ENCODE measurements at places on chromosomes 1 and 21.
A peak's percentile ranks its signal among the peaks of the same experiment; 100 is the strongest.

DNA sequence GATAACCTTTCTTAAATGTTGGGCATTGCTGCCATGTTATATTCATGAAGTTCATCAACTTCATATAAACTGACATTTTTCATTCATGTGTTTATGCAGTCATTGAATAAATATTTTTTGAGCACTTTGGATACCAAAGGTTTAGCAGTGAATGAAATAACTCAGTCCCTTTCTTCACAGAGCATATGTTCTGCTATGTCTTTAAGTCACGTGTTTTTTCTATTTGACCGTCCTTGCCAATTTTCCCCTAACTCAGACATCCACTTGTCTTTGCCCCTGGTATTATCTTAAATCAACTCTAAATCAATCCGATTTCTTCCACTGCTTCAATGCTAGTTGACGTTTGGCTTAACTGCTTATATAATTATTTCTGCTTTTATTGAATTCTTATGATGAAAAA is 16.6 kb downstream of the ADARB1 start:
- DNase-seq = no peak

- no peak for DNase-seq
Observed at GRCh38 chr1:230122366-230123279, 55.6 kb downstream of the GALNT2 start.

DNA sequence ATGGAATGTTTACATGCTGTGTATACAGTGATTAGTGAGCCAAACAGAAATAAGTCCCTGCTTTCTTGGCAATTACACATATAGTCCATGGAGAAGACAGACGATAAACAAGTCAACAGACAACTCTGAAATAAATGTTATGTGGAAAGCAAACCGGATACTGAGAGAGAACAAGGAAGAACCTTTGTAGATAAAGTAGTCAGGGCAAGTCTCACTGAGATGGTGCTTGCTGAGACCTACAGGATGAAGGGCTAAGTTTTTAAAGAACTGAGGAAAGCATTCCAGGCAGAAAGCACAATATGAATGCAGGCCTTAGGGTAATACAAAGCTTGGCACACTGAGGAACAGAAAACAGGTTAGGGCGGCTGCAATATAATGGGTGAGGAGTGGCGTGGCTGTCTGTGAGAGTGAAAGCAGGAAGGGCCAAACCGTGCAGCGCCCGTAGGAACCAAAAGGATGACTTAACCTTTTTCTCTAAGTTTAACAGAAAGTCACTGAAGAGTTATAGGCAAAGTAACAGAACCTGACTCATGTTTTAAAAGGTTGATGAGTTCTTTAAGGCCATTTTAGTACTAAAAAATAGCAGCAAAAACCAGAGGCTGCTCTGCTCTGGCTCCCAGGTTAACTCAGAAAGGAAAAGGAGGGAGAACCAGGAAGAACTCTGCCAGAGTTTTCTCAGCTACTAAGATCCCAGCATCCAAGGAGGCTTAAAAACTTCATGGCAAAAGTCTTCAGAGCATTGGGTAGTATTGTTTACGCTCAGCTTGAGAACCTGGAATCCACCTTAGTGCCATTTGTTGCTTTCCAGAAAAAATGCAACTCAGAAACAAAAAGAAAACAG is 8.7 kb upstream of the TTF2 start:
- peak; percentile 22 for DNase-seq

GRCh38 chr1:244349103-244349531 is 102.6 kb downstream of the ADSS2 start:
- DNase-seq = peak; percentile 36

- DNase-seq = no peak
Observed at GRCh38 chr1:35745124-35745730, 24.6 kb downstream of the CLSPN start.

- no peak for DNase-seq
Observed at GRCh38 chr1:88634538-88634937, 49.5 kb upstream of the PKN2 start.

- DNase-seq = no peak
Observed at GRCh38 chr1:15420853-15421465, 11.3 kb downstream of the EFHD2 start.

- peak; percentile 58 for DNase-seq
Observed at GRCh38 chr21:31184459-31184858, 146.2 kb upstream of the KRTAP19-8 start.

DNA sequence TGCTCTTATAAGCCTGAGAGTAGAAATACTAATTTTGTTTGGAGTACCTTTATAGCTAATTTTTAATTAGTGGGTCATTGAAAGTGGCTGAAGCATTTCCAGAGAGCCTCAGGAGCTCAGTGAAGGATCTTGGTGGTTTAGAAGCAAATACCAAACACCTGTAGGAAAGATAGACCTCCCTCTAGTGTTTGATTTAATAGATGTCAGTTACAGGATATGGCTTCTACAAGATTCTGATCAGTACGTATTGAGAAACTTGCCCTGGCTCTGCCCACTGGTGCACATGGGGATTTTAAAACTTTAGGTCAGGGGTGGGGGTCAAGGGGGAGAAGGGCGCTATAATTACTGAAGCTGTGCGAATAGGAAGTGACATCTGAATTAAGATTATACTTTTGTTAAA is 122.2 kb downstream of the POU2F1 start:
- DNase-seq = peak; percentile 25

DNA sequence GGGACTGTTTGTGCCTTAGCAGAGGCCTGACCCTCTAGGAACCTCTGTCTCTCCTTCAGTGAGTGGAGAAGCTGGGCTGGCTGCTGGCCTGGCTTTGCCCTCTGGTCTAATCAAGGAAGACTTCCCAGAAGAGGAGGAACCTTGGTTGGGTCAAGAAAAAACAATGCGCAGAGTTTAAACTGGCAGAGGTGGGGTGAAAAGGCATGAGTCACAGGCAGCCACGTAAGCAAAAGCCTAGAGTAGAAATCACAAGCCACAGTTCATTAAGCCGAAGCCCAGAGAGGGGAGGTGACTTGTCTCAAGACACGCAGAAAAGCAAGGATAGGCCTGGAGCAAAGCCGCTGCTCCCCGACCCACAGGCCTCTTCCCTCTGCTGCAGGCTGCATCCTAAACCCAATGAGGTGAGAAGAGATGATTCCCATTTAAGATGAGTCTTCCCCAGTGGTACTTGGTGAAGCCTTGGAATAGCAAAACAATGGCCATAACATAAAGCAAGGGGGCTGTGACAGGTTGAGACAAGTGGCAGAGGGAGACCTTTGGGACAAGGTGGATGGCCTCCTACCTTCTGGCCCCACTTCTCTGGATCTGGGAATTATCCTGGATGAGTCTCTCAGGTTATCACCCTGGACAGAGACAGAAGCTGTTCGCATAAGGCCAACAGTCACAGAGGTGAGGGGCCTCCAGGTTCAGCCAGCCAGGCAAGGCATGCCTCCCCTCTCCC is 7.7 kb downstream of the PDZK1IP1 start:
- no peak for DNase-seq

- no peak for DNase-seq
Observed at GRCh38 chr1:27773826-27774445, 917 bp downstream of the STX12 start.

DNA sequence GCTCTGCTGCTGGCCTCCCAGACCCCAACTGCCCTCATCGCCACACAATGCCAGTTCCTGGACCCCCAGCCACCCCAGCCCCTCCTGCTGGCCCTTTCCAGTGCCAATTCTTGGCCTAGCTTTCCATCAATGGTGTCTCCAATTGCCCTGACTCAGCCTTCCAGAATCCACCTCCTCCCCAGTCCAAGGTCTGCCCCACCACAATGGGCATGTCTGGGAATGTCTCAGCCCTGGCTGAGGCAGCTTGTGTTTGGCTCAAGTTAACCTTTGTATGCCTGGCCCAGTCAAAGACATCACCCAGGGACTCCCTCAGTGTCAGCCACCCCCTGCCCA is 16.4 kb downstream of the ALDH4A1 start:
- no peak for DNase-seq

DNA sequence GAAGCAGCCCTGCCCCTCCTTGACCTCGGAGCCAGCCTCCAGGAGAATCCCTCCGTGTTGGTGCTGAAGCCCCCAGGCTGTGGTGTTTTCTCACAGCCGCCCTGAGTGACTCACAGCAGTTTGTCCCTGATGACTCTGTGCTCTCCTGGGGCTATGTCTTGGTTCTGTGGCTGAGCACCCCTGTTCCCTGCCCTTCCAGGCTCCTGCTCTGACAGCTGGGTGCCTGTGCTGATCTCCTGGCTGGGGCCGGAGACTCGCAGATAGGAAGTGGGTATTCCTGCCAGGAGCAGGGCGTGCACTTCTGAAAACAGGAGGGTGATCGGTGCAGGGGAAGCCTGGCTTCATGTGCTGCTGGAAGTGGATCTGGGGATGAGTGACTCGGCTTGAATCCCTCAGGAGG is 34.5 kb downstream of the POFUT2 start:
- DNase-seq = no peak

DNA sequence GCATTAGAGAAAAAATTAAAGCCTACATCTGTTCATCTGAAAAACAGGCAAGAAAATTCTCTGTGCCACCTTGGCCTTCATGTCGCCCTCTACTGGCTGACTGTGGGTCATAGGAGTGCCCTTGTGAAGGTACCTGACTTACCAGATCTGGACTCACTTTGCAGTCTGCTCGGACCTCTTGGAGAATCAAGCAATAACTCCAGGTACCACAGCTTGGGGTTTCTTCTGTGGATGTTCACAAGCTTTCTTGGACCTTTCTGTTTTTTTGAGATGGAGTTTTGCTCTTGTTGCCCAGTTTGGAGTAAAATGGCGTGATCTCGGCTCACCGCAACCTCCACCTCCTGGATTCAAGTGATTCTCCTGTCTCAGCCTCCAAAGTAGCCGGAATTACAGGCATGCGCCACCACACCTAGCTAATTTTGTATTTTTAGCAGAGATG is 2.4 kb upstream of the PRAMEF18 start:
- no peak for DNase-seq

- no peak for DNase-seq
Observed at GRCh38 chr1:6163973-6164617, 16.0 kb downstream of the CHD5 start.

GRCh38 chr1:51518586-51519047 is 449 bp downstream of the EPS15 start:
- peak; percentile 42 for DNase-seq

DNA sequence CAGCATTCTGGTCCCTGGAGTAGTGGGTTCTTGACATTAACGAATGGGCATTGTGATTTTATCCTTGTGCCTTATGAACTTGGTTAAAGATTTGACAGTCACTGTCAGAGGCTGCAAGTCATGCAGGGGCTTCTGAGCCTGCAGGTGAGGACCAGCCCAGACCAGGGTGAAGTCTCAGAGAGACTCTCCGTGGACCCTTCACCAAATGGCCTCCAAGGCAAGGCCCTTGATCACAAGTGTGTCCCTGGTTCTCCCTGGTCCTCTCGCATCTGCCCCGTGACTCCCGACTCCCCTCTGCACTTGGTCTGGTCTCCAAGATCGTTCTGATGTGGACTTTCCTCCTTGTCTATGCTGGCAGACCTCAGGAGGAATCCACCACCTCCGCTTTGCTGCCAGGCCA is 476.5 kb upstream of the VAMP3 start:
- no peak for DNase-seq

- DNase-seq = no peak
Observed at GRCh38 chr1:4700801-4701200, 46.4 kb downstream of the AJAP1 start.

GRCh38 chr1:185813401-185813979 is 79.3 kb downstream of the HMCN1 start:
- DNase-seq = peak; percentile 15

GRCh38 chr1:59819566-59820438 is 5.1 kb downstream of the HOOK1 start:
- DNase-seq = no peak

- DNase-seq = no peak
Observed at GRCh38 chr1:196009362-196009761, 598.9 kb downstream of the KCNT2 start.

GRCh38 chr1:53631622-53632310 is 107.2 kb downstream of the GLIS1 start:
- DNase-seq = no peak

All from CD4-positive, alpha-beta T cell treated with Interleukin-4 for 1 hour (primary cell).